Esophagus muscularis mucosa (tissue), 4 donors: ENCODE measurements at places on chromosomes 11 and 22. TPM values are rescaled to one million over a fixed set of nuclear protein-coding genes. Genes with fewer than 3 reads are reported as not detected.

DNA sequence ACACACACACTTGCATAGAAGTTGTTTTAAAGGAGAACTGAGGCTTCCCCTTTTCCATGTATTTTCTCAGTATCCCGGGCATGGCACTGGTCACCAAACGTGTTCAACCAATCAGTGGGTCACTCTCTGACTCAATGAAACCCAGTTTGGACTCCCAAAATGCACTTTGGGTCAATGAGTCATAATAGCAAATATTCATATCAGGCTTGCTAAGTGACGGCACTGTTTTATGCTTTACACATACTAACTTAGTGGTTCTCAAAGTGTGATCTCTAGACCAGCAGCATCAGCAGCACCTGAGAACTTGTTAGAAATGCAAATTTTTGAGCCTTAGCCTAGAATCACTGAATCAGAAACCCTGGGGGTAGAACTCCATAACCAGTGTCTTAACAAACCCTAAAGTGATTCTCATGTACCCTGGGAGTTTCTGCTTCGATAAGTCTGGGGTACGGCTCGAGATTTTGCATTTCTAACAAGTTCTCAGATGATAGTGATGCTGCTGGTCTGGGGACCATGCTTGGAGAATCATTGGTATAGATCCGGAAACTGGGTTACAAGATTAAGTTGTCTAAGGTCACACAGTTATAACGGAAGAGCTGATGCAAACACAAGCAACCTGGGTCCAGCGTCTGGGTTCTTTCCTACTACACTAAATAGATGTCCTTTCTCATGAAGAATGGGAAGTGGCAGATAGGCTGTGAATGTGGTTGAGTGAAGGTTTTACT lies 35.6 kb downstream of the ETS1 start:
- peak overlapping the region; percentile 6 for H3K27ac ChIP-seq
- no peaks in the 10 kb centered on the region for H3K36me3 ChIP-seq
- peaks cover 42% of the 10 kb centered on the region for H3K4me1 ChIP-seq
- no peaks in the 10 kb centered on the region for H3K27me3 ChIP-seq
- no peak overlapping the region for H3K4me3 ChIP-seq

DNA sequence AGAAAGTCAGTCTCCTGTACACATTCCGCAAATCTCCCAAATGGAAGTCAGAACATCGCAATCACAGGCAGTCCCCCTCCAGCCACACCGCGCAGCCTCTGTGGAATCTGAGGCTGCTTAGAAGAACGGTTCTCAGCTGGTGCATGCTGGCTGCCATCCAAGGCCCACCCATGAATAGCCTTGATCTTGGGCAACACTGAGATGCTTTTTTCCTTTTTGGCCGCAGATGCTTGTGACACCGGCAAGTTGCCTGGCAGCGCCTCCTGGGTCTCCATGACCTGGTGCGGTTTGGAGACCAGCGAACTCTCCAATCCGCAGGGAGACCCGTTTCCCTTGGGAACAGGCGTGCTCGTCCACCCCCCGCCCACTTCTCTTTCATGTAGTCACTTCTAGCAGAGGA lies 26.3 kb upstream of the PHF21B start:
- no peaks in the 10 kb centered on the region for H3K27me3 ChIP-seq
- H3K27ac ChIP-seq = no peak overlapping the region
- H3K4me1 ChIP-seq = peaks cover 6% of the 10 kb centered on the region
- DNase-seq = no peak

PHLDA2 gene
- 0.83 TPM for total RNA-seq

MCAT gene
- total RNA-seq = 28.5 TPM

DNA sequence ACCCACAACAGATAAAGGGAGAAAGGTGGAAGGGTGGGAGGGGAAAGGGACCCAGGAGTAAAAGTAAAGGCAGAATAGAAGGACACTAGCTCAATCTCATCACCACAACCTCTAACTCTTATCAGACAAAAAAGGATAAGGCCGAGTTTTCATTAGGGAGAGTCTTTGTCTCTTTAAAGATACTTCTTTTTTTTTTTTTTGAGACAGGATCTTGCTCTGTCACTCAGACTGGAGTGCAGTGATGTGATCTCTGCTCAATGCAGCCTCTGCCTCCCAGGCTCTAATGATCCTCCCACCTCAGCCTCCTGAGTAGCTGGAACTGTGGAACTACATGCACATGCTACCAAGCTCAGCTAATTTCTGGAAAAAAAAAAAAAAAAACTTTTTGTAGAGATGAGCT lies 85.6 kb upstream of the CHRM4 start:
- no peak overlapping the region for H3K4me3 ChIP-seq
- no peak for DNase-seq
- H3K27ac ChIP-seq = no peak overlapping the region
- no peaks in the 10 kb centered on the region for H3K4me1 ChIP-seq

DNA sequence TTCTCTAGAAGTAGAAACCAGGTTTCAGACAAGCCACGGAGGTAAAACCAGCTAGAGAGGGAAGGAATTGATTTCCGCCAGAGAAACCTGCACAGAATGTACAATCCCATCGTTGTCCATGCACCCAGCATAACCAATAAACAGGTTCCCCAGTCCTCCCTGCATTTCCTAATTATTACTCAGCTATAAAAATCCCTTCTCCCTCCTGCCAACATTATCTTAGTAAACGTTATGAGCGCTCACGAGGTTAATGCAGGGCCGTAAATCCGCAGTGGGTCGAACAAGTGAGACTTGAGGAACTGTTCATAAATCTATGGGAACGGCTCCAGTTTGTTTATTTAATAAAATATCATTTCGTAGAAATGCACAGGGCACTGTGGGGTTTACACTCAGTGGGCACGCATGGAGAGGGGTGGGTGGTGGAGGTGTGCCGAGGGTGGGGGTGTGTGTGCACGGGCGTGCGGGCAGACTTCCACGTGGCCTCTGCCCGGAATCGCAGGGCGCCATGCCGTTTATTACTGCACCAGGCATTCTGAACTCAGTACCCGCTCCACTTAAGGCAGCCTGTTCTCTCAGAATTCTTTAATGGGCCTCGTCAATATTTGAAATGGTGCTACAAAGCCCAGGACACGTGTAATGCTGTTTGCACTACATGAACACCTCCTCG lies 257.3 kb downstream of the MIAT start:
- H3K4me3 ChIP-seq = no peak overlapping the region
- DNase-seq = no peak
- no peak overlapping the region for H3K27ac ChIP-seq
- no peaks in the 10 kb centered on the region for H3K27me3 ChIP-seq
- no peaks in the 10 kb centered on the region for H3K4me1 ChIP-seq
- no peaks in the 10 kb centered on the region for H3K36me3 ChIP-seq

CARNS1 gene
- total RNA-seq = 0.83 TPM

DNA sequence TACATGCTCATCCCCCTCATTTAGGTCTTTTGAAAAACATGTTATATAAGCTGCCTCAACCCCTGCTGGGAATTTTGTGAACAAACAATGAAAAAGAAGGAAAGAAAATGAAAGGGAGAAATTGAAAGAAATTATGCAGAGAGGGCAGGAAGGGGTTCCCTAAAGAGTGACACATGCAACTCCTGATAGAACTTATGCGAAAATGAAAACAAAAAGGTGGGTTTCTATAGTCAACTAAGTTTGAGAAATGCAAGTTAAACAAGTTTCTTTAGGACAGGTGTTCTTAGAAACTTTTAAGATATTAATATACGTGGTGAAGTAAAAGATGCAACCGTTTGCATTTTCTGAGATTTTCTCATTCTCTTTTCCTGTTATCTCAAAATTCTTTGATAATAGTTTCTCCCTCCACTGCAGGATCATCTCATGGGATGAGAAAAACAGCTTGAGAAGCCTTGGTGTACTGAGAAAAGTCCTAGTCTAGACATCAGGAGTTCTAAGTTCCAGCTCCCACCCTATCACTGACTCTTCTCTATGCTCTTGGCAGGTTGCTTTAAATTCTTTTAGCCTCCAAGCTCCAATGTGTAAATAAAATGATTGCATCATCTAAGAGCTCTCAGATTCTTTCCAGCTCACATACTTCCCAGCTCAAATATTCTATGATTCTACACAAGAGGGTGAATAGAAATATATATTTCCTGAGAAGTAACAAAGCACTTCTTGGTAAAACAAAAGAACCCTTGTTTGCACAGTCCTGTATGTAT lies 109.2 kb downstream of the FAM76B start:
- no peaks in the 10 kb centered on the region for H3K27me3 ChIP-seq
- no peak overlapping the region for H3K4me3 ChIP-seq
- H3K4me1 ChIP-seq = peaks cover 8% of the 10 kb centered on the region
- no peaks in the 10 kb centered on the region for H3K36me3 ChIP-seq

OR52I2 gene
- not detected for total RNA-seq
